ENCODE measurements at places on chromosomes 1 and 21. TPM values are rescaled to one million over a fixed set of nuclear protein-coding genes. Genes with fewer than 3 reads are reported as not detected.

Gene TDRD5
- polyA plus RNA-seq, result not detected

Gene VTCN1
- 0.18 TPM for polyA plus RNA-seq

Gene RRP1B
- 21.4 TPM for polyA plus RNA-seq

Gene AADACL3
- not detected for polyA plus RNA-seq

Gene KCNE2
- not detected for polyA plus RNA-seq

Gene SPATA17
- polyA plus RNA-seq, result 0.23 TPM

Gene RGS7
- not detected for polyA plus RNA-seq

Gene PLPPR4
- not detected for polyA plus RNA-seq

Gene SELP
- polyA plus RNA-seq, result not detected

Gene HTR6
- not detected for polyA plus RNA-seq

Gene MCOLN3
- polyA plus RNA-seq, result 9.4 TPM

Gene NMNAT2
- polyA plus RNA-seq, result 1.5 TPM

Gene KRTAP12-2
- not detected for polyA plus RNA-seq

Gene LCA5L
- 0.56 TPM for polyA plus RNA-seq

Gene HSD3B2
- not detected for polyA plus RNA-seq

Gene CDCA8
- 47.0 TPM for polyA plus RNA-seq

Gene OLIG2
- polyA plus RNA-seq, result not detected

Gene CDK18
- 24.6 TPM for polyA plus RNA-seq

Gene PLCH2
- polyA plus RNA-seq, result 56.2 TPM

Gene PTGER3
- not detected for polyA plus RNA-seq

Gene C1orf87
- polyA plus RNA-seq, result not detected

Gene TNFRSF25
- polyA plus RNA-seq, result 21.0 TPM

Gene KRTAP19-1
- not detected for polyA plus RNA-seq

Gene TOMM20
- 54.8 TPM for polyA plus RNA-seq

Gene C1orf50
- 5.8 TPM for polyA plus RNA-seq

Gene PLA2G2F
- 0.05 TPM for polyA plus RNA-seq

Gene MYBPH
- polyA plus RNA-seq, result not detected

Gene ATAD3C
- polyA plus RNA-seq, result 2.6 TPM

Gene RNU1-1
- not detected for polyA plus RNA-seq

Gene COL16A1
- 32.8 TPM for polyA plus RNA-seq

Gene LRRC40
- 9.8 TPM for polyA plus RNA-seq
